ENCODE measurements at places on chromosomes 16 and 17. TPM values are rescaled to one million over a fixed set of nuclear protein-coding genes. Genes with fewer than 3 reads are reported as not detected.

The ATP2C2 gene
- total RNA-seq, result not detected

The SLC12A3 gene
- total RNA-seq, result not detected

The CYLD gene
- 341 TPM for total RNA-seq

The NPIPA2 gene
- total RNA-seq, result 3.1 TPM

The BIRC5 gene
- total RNA-seq, result 0.17 TPM

The CA5A gene
- total RNA-seq, result not detected

The NOS2 gene
- 0.08 TPM for total RNA-seq

GRCh38 chr16:84740596-84741116 lies 40.9 kb downstream of the USP10 start:
- DNase-seq, result no peak

DNA sequence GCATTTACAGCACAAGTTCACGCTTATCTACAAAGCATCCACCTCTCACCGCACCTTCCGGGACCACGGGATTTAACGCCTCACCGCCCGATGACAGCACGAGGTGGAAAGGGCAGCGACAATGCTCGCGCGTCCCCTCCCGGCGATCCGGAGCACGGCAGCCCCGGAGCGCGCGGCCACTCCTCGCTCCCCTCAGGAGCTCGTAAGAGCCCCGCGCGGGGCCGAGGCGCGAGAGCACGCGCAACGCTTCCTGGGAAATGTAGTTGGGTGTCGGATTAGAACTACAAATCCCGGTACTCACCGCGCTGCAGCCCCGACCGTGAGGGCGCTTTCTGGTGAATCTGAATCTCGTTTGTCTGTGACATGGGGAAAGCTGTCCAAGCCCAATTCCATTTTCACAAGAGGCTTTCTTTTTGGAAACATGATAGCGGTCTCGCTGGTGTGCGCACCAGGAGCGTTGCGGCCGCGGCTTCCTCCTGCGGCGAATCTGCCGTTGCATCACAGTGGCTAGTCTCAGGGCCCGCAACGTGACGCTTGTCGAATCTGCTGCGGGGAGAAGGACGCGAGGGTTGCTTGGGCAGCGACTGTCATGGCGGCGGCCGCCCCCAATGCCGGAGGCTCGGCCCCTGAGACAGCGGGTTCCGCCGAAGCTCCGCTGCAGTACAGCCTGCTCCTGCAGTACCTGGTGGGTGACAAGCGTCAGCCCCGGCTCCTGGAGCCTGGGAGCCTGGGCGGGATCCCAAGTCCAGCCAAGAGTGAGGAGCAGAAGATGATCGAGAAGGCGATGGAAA lies at the start of gene TIMM22:
TIMM22 (plus strand) TSS at position 576 of the 791 bp plus-strand sequence; CDS start at position 590, 14 bp downstream.
- peak; percentile 90 for DNase-seq

DNA sequence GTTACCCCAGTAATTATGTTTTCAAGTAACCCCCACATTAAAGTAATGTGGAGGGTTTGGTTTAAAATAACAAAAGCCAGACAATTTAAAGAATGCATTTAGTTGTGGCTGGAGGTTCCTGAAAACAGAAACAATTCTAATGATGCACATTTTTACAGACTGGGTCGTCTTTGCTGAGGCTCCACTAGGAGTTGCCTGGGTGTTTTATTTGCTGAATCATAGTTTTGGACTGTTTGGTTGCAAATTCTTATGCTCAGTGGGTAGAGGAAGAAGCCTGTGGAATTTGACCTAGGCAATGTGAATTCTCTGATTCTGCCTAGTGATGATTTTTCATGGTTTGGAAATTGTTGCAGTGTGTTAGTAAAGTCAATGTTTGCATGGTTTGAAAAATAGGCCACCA lies 16.3 kb downstream of the SHISA9 start:
- DNase-seq, result no peak

DNA sequence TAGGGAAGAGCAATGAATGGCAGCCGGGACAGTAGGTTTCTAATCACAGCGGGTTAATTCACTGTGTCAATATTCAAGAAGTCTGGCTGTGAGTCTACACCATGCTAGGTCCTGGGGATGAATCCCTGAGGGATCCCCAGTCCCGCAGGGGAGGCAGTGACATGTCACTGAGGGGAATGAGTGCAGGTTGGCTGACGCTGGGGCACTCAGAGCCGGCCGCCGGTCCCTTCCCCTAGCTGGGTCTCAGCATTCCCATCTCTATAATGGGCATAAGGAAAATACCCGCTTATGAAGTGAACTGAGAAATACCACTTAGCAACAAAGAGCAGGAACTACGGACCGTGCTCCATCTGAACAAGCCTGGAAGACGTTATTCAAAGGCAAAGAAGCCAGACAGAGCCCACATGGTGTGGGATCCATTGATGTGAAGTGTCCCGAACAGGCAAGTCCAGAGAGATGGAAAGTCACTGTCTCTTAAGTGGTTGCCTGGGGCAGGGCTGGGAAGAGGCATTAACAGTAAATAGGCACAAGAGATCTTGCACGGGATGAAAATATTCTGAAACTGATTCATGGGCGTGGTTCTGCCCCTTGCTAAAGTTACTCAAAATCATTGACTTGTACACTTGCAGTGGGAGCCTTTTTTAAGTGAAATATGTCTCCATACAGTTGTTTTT lies 31.9 kb downstream of the PPL start:
- no peak for DNase-seq

GRCh38 chr17:27915709-27916108 lies 22.5 kb upstream of the LYRM9 start:
- no peak for DNase-seq

GRCh38 chr17:17525311-17525710 lies 29.1 kb upstream of the RASD1 start:
- no peak for DNase-seq

DNA sequence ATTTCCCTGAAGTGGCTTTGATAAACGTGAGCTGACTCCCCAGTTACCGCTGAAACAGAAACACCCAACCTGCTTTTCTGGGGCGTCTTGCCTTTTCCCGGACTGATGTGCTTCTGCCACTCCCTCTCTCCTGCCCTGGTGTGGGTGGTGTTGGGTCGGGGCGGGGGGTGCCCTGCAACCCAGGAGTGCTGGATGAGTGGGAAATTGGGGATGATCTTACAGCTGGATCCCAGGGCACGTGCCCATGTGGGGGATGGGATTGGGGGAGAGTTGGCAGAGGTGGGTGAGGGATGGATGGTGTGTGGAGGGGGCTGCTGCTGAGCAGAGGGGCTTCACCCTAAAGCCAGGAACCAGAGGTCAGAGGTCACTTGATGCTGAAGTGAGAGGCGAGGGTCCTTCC lies 28.5 kb downstream of the PGS1 start:
- DNase-seq, result no peak

- no peak for DNase-seq
Observed at GRCh38 chr16:75761108-75761507, 34.8 kb upstream of the CPHXL start.

GRCh38 chr17:2935632-2936031 lies 127.8 kb downstream of the OR1D5 start:
- no peak for DNase-seq

GRCh38 chr17:15945527-15946191 lies 729 bp downstream of the ADORA2B start:
- peak; percentile 23 for DNase-seq

- DNase-seq, result no peak
Observed at GRCh38 chr17:13986855-13987254, 82.4 kb upstream of the COX10 start.

GRCh38 chr16:67661101-67661761 lies 471 bp downstream of the PARD6A start:
- DNase-seq, result no peak

GRCh38 chr16:78815713-78816112 lies 716.3 kb downstream of the WWOX start:
- no peak for DNase-seq

DNA sequence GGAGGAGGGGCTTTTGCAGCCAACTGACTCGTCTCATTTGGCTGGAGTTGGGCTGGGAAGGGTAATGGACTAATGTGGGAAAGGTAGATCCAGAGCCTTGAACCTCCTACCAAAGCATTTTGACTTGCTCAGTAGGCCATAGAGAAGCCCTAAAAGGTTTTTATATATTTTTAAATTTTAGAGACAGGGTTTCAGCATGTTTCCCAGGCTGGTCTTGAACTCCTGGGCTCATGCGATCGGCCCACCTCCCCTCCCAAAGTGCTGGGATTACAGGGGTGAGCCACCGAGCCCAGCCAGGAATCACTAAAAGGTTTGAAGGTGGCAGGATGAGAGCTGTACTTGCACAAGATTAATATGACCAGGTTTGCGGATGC lies 2.0 kb upstream of the PITPNC1 start:
- no peak for DNase-seq

DNA sequence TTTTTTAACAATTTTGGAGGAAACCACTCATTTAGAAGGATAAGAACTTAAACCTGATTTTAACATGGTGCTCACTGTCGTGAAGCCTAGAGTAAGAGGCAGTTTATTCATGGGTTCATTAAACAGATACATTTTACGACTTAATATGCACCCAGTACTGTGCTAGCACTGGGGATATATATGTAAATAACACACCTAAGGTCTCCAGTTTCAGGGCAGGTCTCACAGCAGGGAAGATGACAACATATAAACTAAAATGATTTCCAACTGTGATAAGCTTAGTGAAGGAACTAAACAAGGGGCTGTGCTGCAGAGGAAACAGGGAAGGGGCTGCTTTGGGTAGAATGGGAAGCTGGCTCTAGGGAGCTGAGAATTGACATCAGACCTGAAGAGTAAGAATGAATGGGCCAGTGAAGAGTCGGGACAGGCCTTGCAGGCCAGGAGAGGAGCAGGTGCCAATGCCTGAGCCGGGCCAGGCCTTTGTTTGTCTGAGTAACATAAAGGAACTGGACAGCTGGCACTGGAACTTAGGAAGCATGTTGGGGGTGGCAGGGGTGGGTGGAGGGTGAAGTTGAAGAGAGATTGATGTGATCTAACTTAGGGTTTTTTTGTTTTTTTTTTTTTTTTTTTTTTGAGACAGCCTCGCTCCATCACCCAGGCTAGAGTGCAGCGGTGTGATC lies 12.1 kb downstream of the NT5M start:
- DNase-seq, result no peak

DNA sequence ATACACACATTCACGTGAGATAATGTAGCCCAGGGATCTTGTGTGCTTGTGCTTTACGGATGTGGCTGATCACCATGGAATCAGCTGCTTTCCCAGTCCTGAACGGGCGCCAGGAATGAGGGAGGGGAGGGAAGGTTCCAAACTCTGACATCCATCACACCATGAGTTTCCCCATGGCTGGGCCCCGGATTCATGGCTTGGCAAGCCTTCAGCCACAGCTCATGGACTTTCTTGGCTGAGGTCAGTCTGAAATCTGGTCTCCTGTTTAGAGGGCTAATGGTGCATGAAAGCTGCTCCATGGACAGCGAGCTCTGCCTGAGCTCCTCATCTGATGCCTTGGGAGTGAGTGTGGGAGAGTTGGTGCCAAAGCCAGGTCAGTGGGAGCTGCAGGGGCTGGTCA lies 767.6 kb upstream of the EEF2KMT start:
- DNase-seq, result no peak

- DNase-seq, result no peak
Observed at GRCh38 chr17:65408050-65408449, 153.4 kb downstream of the AXIN2 start.

DNA sequence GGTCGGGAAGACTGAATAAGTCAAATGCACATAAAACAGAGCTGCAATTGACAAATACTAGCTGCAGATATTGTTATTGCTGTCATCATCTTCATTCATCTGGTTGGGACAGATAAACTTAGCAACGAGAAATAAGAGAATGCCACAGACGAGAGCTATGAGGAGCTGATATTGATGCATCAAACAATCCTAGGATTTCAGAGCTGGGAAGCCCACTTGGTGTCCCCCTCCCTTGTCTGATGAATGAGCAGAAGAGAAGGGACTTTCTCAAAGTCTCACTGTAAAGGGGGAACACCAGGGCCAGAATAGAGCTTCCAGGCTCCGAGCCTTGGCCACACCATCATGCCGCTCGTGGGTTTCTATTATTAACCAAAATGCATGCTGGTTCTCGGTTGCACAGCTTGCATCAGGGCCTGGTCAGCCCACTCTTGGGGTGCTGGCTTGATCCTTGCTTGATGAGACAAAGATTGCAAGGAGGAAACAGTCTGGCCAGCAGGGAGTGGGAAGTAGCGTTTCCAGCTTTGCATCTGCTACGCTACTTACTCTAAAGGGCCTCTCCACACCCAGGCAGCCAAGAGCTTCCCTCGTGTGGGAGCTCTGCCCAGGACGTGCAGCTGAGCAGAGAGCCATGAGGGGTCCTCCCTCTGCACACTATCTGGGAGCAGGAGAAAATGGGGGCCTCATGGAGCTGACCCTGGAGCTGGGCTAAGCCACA lies 28.4 kb upstream of the EMP2 start:
- no peak for DNase-seq

GRCh38 chr17:34592002-34592401 lies 12.6 kb downstream of the TMEM132E start:
- DNase-seq, result no peak

- no peak for DNase-seq
Observed at GRCh38 chr17:74118504-74118903, 85.0 kb upstream of the RPL38 start.

DNA sequence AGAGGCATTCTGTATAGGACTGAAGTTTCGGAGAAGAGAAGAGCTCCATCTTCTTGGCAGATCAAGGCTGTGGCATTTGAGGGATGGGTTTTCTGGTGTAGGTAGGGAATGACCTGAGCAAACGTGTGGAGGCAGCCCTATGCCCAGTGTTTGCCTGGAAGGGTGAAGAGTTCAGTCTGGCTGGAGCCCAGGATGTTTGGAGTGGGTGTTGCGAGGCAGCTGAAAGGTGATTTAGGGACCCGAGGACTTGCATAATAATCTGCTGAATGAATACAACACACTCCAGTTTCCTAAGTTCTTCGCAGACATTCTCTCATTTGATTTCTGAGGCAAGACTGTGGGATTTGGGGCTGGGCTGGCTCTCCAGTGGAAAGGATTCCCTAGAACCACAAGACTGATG lies 186.2 kb downstream of the CYLD start:
- DNase-seq, result no peak

DNA sequence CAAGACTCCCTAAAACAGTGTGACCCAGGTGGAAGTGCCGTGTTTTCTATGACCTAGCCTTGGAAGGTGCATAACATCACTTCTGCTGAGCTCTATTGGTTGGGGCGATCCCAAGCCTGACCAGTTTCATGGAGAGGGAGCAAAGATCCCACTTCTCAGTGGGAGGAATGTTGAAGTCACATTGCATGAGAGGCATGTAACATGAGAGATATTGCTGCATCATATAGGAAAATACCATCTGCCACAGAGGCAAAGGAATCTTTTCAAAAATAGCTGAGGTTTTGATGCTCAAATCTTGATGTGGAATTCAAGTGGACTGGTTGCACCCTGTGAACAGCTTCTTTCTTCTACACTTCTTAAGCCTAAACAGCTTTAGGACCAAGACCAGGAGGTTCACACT lies 56.4 kb upstream of the NLRP1 start:
- no peak for DNase-seq

GRCh38 chr16:70664325-70665112 lies 18.2 kb downstream of the IL34 start:
- DNase-seq, result no peak

DNA sequence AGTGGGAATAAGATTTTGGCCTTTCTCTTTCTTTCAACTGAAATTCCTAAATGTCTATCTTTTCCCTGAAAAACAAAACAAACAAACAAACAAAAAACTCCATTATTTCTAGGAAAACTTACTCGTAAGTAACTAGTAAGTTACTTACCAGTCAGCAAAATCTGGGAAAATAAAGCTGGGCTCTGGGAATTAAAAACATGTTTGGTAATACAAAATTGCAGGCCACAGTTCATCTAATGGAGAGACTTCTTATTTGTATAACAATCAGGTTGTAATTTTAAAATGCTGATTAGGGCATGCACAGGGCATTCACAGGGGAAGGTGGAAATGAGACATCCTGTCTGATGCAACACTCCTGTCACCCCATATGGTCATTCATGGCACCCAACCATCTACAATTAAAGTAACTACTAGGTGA lies 3.8 kb upstream of the WIPI1 start:
- no peak for DNase-seq

- no peak for DNase-seq
Observed at GRCh38 chr17:59702304-59702703, 4.9 kb downstream of the PTRH2 start.

Measured in CD8-positive, alpha-beta T cell (primary cell).